Activated CD4-positive, CD25-positive, alpha-beta regulatory T cell (primary cell): ENCODE measurements at places on chromosomes 3 and 15.

DNA sequence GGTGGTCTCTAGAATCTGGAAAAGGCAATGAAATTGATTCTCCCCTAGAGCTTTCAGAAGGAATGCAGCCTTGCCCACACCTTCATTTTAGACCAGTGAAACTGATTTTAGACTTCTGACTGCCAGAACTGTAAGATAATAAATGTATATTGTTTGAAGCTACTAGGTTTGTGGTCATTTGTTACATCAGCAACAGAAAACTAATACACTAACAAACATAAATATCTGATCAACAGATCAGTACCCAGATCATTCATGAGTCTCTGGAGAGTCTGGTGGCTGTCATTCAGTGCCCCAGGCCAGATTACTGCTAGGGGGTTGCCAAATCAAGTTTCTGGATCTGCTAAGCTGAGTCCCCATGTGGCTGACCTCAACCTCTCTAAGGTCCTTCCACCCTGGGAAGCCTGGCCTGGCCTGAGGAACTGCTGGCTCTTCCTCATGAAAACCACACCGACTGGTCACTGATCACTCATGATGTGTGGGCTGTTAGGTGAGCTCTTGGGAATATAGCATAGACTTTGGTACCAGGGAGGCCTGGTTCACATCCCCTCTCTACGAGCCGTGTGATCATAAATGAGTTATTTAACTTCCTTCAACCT, 11.1 kb upstream of the LACTB start:
- no peak for DNase-seq

DNA sequence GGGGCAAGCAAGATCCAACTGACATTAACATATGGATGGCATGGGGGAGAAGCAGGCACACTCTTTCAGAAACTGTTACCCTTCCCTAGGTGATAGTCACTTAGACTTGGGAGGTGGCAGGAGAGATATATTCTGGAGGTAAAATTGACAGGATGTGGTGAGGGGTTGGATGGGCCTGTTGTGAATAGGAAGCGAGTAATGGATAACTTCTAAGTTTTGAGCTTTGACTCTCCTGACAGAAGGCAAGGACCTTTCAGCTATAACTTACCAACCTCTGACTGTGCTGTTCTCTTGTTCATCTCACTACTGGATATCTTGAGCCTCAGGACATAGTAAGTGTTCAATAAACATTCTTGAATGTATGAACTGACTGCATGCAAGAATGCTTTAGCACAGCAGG, 1.9 kb upstream of the PDIA5 start:
- DNase-seq, result no peak

- no peak for DNase-seq
Observed at GRCh38 chr3:78706906-78707523, 1060.8 kb downstream of the ROBO1 start.

DNA sequence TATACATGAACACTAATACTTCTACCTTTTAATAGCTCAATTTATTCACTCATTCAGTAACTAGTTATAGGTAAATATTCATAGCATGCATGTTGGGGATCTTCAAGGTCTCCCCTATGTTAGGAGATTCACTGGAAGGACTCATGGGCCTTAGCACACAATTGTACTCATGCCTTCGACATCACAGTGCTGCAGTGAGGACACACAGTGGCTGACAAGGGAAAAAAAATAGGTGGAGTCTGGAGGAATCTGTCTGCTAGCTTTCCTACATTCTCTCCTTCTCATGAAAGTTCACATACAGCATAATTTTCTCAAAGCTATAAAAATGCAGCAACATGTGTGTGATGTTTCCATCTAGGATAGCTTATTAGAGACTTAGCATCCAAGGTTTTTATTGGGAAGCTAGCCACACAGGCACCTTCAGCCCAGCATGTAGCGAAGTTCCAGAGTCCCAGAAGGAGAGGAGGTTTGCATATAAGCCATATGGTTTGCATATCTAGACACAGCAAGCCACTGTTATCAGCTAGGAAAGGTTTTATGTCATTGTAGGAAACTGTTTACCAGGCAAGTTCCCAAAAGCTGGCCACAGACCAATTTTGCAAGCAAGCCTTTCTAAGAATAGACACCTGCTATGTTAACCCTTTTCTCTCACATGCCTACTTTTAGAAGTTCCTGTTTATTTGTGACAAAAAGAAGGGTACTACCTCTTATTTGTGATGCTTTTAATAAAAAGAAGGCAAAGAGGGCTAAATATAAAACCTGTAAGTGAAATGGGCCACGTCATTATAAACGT, 46.4 kb downstream of the MORC1 start:
- no peak for DNase-seq

DNA sequence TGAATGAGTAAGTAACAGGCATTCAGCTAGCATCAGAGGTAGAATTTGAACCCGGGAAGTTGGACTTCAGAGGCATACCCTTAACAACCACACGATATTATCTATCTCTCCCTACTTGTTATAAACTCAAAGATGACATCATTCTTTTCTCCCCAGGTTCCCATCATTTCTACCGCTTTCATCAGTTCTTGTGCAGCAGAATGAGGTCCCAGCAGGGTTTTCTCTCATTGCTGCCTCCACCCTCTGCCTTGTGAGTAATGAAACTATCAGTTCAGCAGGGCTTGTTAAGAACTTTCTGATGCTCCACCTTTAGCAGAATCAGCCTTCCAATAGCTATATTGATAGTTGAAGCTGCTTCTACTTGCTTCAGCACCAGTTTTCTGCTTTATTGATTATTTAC, 487.5 kb upstream of the KCNMB2 start:
- no peak for DNase-seq

DNA sequence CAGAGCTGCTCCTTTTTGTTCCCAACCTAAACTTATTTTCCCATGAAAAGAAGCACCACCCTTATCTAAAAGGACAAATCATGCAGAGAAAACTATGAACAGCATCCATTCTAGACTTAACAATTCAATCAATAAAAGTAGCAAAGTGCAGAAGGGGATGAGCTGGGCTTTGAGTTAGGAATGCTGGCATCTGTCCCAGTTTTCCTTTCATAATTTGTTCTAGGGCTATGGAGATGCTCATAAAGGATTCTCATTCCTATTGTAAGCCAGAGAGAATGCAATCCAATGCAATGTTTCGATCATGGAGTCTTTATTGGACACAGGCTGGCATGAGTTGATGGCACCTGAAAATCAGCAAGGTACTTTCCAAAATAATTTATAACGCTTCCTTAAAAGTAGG, 330.6 kb downstream of the VPS13C start:
- no peak for DNase-seq

DNA sequence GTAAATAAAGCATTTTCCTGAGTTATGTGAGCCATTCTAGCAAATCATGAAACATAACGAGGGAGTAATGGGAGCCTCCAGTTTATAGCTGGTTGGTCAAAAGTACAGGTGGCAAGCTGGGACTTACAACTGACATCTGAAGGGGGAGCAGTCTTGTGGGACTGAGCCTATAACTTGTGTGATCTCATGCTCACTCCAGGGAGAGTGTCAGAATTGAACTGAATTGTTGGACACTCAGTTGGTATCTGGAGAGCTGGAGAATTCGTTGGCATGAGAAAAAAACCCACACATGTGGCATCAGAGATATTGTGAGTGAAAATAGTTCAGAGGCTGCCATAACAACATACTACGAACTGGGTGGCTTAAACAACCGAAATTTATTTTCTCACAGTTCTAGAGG, 22.8 kb upstream of the DENND6A start:
- DNase-seq, result no peak

DNA sequence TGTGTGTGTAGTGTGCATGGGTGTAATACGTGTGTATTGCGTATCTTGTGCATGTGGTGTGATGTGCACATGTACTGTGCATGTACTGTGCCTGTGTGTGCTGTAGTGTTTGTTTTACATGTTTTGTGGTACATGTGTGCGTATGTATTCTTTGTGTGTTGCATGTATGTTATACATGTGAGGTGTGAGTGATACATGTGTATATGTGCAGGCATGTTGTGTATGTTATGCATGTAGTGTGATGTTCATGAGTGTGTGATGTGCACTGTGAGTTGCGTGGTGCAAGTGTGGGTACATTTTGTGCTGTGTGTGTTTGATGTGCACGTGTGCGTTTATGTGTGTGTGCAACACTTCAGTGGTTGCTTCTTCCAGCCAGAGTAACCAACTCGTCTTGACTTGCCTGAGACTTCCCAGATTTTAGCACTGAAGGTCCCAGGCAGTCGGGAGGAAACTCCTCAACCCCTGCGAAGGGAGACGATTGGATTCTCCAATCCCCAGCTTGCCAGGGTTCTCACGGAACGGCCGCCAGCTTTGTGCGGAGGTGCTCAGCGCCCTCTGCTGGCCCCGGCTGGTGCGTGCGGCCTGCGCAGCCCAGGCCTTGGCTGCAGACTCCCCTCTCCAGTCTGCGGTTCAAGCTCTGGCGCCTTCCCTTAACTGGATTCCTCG, 3.6 kb downstream of the GALNT15 start:
- no peak for DNase-seq

GRCh38 chr3:82561784-82562183, 800.3 kb upstream of the GBE1 start:
- DNase-seq, result no peak

DNA sequence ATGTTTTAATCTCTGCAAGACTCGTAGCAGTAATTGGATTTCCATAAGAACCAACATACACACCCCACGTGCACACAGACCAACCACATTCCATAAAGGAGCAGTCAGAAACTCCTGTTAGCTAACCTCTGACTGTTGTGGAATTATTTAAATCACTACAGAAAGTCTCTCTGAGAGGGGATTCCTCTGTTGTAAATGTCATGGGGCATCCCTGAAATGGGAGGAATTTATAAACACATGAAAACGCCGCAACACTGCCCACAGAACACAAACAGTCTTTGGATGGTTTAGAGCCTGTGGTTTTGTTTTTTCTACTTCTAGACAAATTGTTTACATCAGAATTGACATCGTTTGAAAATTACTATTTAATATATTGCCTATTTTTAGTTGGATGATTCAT, 740.1 kb upstream of the GRM7 start:
- DNase-seq, result no peak

DNA sequence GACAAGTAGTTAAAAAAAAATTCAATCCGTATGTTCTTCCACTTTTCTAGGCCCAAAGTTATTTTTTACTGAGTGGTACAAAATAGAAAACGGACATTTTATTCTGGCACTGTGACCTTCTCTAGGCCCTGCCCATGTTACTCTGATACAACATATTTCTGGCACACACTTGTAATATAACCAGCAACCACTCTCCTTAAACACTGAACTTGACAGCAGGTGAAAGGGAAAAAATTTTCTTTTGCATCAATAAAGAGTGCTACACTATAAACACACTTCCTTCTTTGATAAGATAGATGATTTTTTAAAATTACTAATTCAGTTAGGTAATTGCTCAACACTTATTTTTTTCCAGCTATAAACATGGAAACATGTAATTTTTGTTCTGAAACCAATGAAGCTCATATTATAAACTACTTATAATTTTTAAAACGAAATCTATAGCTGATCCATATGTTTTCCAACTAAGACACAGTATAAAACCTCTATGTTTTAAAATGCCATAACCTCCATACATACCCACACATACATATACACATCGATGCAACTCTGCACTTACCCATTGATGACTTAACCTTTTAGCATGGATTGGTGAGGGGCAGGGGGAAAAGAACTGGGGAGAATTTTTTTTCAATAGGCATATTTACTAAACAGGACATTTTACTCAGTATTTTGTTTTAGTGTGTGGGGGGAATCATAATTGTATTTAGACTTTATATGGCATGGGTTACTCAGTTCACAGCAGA, 5.3 kb upstream of the CTNNB1 start:
- DNase-seq, result no peak

- no peak for DNase-seq
Observed at GRCh38 chr15:68304589-68305337, 27.2 kb downstream of the FEM1B start.

GRCh38 chr3:55622116-55622515, 135.0 kb upstream of the WNT5A start:
- DNase-seq, result no peak

GRCh38 chr3:150184426-150185071, 213.9 kb upstream of the PFN2 start:
- DNase-seq, result no peak

- DNase-seq, result no peak
Observed at GRCh38 chr3:27559835-27560234, 75.7 kb upstream of the SLC4A7 start.
